ENCODE measurements at places on chromosomes 2 and 18.

DNA sequence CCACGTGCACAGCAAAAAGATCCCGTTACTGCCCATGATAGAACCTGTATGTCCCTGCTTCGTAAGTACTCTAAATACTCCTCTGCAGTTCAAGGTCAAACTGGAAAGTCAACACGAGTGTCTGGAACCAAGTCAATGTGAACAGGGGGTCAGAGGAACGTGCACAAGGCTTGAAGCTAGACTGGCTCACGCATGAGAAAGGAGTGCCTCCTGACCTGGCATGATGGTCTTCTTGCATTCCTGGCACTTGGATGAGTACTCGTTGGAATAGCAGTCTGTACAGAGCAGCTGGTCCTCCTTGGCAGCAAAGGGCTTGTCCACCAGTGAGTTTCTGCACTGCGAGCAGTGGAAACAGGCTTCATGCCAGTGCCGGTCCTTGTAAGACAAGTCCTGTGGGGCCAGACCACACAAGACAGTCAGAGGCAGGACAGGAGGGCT, 25.5 kb downstream of the FHL2 start:
- DNase-seq, result no peak
- H3K4me3 ChIP-seq, result no peak overlapping the region
- H3K27ac ChIP-seq, result peak overlapping the region; percentile 82
- no peaks in the 10 kb centered on the region for H3K36me3 ChIP-seq
- peaks cover 16% of the 10 kb centered on the region for H3K4me1 ChIP-seq

DNA sequence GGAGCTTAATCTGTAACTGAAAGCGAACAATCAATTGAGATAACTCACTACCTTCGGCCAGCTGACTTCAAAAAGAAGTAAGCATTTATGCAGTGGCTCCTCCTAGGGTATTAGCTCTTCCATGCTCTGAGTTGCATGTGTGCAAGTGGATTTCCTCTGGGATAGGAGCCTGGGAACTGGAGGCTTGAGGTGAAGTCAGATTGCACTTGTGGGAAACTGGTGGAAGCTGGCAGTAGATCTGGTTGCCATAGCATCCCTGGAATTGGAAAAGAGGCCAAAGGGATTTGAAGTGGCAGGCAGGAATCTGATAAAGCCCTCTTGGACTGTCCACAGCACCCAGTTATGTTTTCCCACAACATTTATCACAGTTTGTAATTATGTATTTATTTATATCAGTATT, 50.6 kb upstream of the FMNL2 start:
- H3K36me3 ChIP-seq, result no peaks in the 10 kb centered on the region
- DNase-seq, result no peak
- no peak overlapping the region for H3K27ac ChIP-seq
- no peaks in the 10 kb centered on the region for H3K27me3 ChIP-seq

GRCh38 chr2:41204315-41204714, 752.4 kb upstream of the SLC8A1 start:
- no peaks in the 10 kb centered on the region for H3K36me3 ChIP-seq
- H3K4me1 ChIP-seq, result no peaks in the 10 kb centered on the region
- DNase-seq, result no peak
- no peak overlapping the region for H3K27ac ChIP-seq
- H3K4me3 ChIP-seq, result no peak overlapping the region
- no peaks in the 10 kb centered on the region for H3K27me3 ChIP-seq

- no peak overlapping the region for H3K4me3 ChIP-seq
- H3K36me3 ChIP-seq, result no peaks in the 10 kb centered on the region
- no peaks in the 10 kb centered on the region for H3K4me1 ChIP-seq
- no peak for DNase-seq
These were observed 264.4 kb downstream of the TWIST2 start for GRCh38 chr2:239112127-239112774.

DNA sequence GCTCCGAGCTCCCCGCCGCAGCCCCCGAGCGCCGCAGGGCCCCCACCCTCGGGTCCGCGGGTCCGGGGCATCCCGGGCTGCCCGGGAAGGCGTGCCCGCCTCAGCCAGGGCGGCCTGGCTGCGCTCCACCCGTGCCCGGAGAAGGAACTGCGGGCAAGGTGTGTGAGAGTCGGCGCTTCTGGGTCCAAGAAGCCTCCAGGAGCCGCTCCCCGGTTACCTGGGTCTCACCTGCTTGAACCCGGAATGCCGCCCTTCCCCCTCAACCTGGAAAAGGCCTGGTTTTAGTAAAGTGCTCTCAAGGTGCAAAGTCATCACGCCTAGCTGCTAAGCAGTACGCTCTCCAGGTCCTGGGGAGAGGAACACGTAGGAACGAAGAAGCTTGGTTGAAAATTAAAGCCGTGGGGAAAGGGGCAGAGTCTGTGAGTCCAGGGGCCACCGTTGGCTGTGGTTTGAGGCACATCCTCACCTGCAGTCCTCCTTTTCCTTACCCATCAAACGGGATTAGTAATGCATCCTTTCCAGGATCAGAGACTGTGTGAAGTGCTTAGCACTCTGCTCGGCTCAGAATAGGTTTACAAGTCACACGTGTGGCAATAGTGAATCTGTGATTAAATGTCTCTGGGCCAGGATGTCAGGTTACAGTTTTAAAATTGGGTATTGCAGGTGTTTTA, 1.2 kb downstream of the ASAP2 start:
- peaks cover 2% of the 10 kb centered on the region for H3K4me1 ChIP-seq
- peak overlapping the region; percentile 87 for H3K4me3 ChIP-seq
- H3K27me3 ChIP-seq, result no peaks in the 10 kb centered on the region
- no peaks in the 10 kb centered on the region for H3K36me3 ChIP-seq
- no peak for DNase-seq

- no peaks in the 10 kb centered on the region for H3K36me3 ChIP-seq
- H3K27me3 ChIP-seq, result no peaks in the 10 kb centered on the region
- DNase-seq, result no peak
- H3K4me3 ChIP-seq, result no peak overlapping the region
- H3K4me1 ChIP-seq, result no peaks in the 10 kb centered on the region
These were observed 324.5 kb upstream of the EPHA4 start for GRCh38 chr2:221896505-221897151.

GRCh38 chr2:23687214-23687613, 239.7 kb downstream of the ATAD2B start:
- no peak overlapping the region for H3K27ac ChIP-seq
- H3K4me3 ChIP-seq, result no peak overlapping the region
- DNase-seq, result no peak
- no peaks in the 10 kb centered on the region for H3K4me1 ChIP-seq
- H3K27me3 ChIP-seq, result no peaks in the 10 kb centered on the region

DNA sequence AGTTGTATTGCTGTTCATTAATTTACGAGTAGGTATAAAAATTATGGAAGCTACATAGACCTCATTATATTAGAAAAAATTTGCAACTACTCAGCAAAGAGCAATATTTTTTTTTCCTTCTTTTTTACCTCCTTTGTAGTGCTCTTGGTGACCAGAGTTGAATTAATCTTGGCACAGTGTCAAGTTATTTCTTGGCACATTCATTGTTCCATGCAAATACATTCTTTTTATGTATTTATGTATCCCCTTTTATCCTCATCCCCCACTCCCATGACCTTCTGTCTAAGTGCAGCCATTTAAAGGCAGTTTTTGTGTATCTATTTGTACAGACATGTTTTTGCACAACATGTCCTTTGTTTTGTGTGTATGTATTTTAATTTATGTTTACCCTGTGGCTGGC, 224.5 kb downstream of the CCDC102B start:
- H3K27me3 ChIP-seq, result no peaks in the 10 kb centered on the region
- H3K27ac ChIP-seq, result no peak overlapping the region
- no peak overlapping the region for H3K4me3 ChIP-seq
- no peak for DNase-seq
- H3K4me1 ChIP-seq, result no peaks in the 10 kb centered on the region

DNA sequence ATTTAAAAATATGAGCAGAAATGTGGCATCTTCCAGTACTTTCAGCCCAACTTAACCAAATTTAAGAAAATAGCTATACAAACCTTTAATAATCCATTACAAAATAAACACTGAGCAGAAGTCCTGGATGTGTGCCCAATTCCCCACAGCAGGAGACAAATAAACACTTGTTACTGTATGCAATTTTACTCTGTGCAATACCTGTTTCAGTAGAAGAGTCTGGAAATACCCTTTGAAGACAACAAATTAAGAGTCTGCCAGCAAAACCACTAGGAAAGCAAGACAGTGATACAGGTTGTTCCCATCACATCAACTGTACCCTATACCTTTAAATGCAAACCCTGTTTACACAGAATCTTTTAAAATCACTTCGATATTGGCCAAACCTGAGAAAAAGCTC, 41.4 kb upstream of the RNU4ATAC start:
- no peaks in the 10 kb centered on the region for H3K27me3 ChIP-seq
- no peak overlapping the region for H3K4me3 ChIP-seq
- no peak for DNase-seq

GRCh38 chr2:203510941-203511305, 24.2 kb downstream of the RAPH1 start:
- no peaks in the 10 kb centered on the region for H3K27me3 ChIP-seq
- H3K4me3 ChIP-seq, result no peak overlapping the region
- H3K4me1 ChIP-seq, result no peaks in the 10 kb centered on the region
- H3K27ac ChIP-seq, result no peak overlapping the region
- no peaks in the 10 kb centered on the region for H3K36me3 ChIP-seq

DNA sequence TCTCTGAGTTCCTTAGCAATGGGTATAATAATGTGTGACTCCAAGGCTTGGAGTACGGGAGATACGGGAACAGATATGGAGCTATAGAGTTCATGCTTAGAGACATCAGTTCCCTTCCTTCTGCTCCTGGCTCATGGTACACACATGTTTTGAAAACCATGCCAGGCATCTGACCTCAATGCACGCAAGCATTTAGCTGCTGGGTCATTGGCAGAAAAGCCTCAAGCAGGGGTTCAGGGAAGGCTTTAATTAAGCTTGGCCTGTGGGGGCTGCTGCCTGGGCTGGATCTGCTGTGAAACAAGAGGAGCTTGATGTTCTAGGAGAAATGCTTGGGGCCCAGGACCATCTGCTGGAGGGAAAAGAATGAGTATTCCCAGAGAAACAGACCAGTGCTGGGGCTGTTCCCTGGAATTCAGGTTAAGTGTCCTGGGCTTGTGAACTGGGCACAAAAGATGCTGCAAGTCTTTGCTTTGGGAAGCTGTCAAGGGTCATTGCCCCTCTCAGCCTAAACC, 3.2 kb downstream of the ALLC start:
- H3K27ac ChIP-seq, result no peak overlapping the region
- no peak overlapping the region for H3K4me3 ChIP-seq
- DNase-seq, result peak; percentile 15
- no peaks in the 10 kb centered on the region for H3K4me1 ChIP-seq
- no peaks in the 10 kb centered on the region for H3K27me3 ChIP-seq

GRCh38 chr18:50898919-50899318, 20.0 kb downstream of the ME2 start:
- no peaks in the 10 kb centered on the region for H3K4me1 ChIP-seq
- H3K36me3 ChIP-seq, result peaks cover 6% of the 10 kb centered on the region
- H3K27me3 ChIP-seq, result no peaks in the 10 kb centered on the region

DNA sequence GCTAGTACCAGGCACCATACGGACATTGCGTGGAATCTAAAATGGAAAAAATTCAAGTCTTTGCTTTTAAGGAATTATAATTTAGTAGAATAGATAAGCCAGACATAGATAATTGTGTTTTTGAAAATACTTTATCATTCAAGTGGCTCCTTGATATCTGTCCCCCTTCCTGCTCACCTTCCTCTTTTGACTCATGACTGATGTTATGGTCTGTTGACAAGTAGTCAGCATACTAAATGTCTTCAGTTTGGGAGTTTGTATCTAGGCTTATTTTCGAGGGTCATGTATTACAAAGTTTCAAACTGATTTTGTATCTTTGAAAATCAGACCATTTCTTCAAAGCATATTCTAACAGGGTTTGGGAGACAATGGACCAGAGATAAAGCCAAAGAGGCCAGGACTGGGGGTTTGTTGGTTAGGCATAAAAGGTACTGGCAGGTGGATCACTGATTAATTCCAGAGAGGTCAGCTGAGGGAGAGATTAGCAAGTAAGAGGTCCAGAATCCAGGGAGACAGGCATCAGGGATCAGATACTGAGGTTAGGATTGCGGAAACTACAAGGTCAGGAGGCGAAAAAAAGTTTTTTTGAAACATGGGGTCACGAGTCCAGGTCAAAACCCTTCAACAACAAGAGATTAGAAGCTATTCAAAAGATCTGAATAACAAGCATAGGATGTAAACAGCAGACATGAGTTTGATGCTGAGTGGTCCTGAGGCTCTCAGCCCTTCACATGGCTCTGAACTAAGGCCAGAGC, 31.5 kb upstream of the KLHL14 start:
- H3K27me3 ChIP-seq, result no peaks in the 10 kb centered on the region
- no peak for DNase-seq
- no peaks in the 10 kb centered on the region for H3K4me1 ChIP-seq
- no peak overlapping the region for H3K4me3 ChIP-seq
- H3K27ac ChIP-seq, result no peak overlapping the region
- H3K36me3 ChIP-seq, result no peaks in the 10 kb centered on the region

DNA sequence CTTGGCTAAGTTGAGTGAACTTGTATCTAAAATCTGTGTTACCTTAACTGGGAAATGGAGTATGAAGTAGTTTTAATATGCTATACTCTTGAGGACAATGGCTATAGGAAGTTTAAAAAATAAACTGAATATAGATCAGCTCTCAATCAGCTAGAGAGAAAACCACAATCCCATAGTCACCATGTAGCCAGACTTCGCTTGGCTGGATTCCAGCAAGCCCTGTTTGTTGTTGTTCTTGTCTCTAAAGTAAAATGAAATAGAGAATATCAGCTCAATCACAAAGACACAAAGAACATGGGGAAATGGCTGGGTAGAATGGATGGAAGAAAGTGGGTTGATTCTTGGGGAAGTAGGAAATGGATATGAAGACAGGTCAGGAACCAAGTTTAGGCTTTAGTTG, 234.9 kb downstream of the PHLPP1 start:
- H3K27me3 ChIP-seq, result no peaks in the 10 kb centered on the region
- no peak overlapping the region for H3K4me3 ChIP-seq
- H3K4me1 ChIP-seq, result no peaks in the 10 kb centered on the region
- H3K36me3 ChIP-seq, result no peaks in the 10 kb centered on the region

- no peak for DNase-seq
- H3K4me3 ChIP-seq, result no peak overlapping the region
- H3K27me3 ChIP-seq, result no peaks in the 10 kb centered on the region
These were observed 200.8 kb downstream of the PLCL1 start for GRCh38 chr2:198004921-198005829.

GRCh38 chr2:58702302-58702885, 461.3 kb upstream of the FANCL start:
- no peak overlapping the region for H3K4me3 ChIP-seq
- H3K36me3 ChIP-seq, result no peaks in the 10 kb centered on the region
- H3K4me1 ChIP-seq, result peaks cover 6% of the 10 kb centered on the region
- DNase-seq, result no peak
- no peaks in the 10 kb centered on the region for H3K27me3 ChIP-seq
- peak overlapping the region; percentile 52 for H3K27ac ChIP-seq

GRCh38 chr2:53130441-53130943, 637.1 kb upstream of the CHAC2 start:
- no peak for DNase-seq
- H3K4me3 ChIP-seq, result no peak overlapping the region
- no peaks in the 10 kb centered on the region for H3K4me1 ChIP-seq
- H3K27me3 ChIP-seq, result no peaks in the 10 kb centered on the region
- H3K27ac ChIP-seq, result no peak overlapping the region
- no peaks in the 10 kb centered on the region for H3K36me3 ChIP-seq

- H3K27ac ChIP-seq, result no peak overlapping the region
- no peaks in the 10 kb centered on the region for H3K36me3 ChIP-seq
- no peak overlapping the region for H3K4me3 ChIP-seq
- H3K4me1 ChIP-seq, result no peaks in the 10 kb centered on the region
These were observed 186.7 kb downstream of the INSIG2 start for GRCh38 chr2:118274841-118275510.

All from breast epithelium (tissue), 4 donors.